ENCODE measurements at places on chromosomes 5 and 9.

DNA sequence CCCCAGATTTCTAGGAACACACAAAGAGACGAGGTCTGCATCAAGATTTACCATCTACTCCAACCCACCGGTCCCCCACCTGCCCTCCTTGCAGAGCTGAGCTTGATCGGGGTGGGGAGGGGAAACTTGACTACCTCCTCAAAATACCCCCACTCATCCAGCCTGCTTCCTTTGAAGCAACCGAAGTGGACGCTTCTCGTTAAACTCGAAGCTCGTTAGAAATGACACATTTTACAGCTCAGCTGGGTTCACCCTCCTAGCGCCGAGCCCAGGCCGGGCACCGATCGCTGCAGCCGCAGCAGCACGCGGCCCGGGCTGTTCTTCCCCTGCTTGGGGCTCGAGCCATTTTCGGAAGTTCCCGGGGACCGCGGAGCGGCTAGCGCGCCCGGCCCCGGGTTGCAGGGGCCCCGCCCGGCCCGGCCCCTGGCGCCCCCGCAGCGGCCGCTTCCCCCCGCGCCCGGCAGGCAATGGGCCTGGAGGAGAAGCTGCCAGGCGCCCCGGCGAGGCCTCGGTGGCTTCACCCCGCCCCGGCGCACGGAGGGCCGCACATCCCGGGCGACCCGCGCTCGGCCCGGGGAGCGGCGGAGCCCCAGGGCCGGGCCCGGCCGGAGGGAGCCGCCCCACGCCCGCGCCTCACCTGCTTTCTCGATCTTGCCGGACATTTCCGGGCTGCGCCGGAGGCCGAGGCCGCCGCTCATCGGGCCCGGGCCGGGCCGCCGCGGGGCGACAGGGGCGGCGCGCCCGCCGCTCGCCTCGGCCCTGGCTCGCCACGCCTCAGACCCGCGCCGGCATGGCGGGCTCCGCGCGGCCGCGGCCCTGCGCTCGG lies 530 bp downstream of the RAPGEF1 start:
- DNase-seq, result peak; percentile 82

DNA sequence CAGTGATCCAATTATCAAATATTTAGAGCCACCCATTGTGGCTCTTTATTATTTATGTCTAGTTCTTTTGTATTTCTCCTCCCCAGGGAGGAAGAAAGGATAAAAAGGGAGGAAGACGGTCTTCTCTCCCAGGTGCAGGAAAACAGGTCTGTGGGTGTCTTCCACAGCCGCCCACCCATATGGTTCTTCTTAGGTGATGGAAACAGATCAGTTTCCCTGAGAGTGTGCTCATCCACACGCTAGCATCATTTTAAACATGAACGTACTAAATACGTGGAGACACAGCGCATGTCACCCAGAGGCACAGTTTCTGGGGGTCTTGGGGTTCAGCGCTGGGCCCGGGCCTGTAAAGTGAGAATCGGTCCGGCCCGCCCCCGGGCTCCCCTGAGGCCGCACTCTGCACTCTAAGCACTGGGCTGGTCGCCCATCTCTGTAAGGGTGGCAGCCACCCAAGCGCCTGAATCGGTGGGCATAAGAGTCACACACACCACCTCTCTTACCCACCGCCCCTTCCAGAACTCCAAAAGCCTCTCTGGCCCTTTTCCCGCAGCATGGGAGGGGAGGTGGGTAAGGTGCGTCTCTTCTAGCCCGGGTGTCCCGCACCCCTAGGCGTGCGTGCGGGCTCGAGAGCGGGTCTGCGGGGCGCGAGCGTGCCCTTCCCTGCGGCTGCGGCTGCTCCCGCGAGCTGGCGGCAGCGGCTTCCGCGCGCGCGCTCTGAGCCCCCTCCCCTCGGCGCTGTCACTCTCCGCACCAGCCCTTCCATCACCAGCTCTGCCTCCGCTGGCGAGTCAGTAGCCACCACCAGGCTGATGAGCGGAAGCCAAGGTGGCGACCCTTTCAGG lies 1.3 kb downstream of the PTCH1 start:
- DNase-seq, result peak; percentile 55

DNA sequence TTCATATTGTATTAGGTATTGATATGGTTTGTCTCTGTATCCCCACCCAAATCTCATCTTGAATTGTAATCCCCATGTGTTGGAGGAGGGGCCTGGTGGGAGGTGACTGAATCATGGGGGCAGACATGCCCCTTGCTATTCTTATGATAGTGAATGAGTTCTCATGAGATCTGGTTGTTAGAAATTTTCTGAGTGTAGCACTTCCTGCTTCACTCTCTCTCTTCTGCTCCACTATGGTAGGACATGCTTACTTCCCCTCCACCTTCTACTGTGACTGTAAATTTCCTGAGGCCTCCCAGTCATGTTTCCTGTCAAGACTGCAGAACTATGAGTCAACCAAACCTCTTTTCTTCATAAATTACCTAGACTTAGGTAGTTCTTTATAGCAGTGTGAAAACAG lies 187.4 kb upstream of the SLC24A2 start:
- no peak for DNase-seq

GRCh38 chr9:110641293-110641692 lies 27.3 kb upstream of the MUSK start:
- DNase-seq, result no peak

Data from GM20000 (cell line).